ENCODE measurements at places on chromosomes 3 and 15.
A peak's percentile ranks its signal among the peaks of the same experiment; 100 is the strongest.

DNA sequence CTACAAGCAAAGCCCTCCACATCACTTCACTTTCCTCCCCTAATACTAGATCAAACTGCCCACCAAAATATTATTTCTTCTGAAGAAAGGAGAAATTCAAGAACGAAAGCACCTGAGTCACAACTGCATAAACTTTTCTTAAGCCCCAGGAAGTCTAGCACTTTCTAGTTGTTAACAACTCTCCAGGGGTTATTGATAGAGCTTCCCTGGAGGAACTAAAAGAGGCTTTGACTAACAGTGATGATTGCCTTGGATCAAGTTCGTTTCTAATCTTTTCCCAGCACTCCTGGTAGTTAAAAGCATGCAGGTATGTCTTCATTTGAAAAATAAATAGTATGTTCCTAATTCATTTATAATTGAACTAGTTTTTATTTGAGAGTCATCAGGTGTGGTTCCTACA, 917.0 kb downstream of the TUSC7 start:
- DNase-seq = no peak

GRCh38 chr3:31502803-31503221, 29.9 kb upstream of the STT3B start:
- DNase-seq = no peak

- no peak for DNase-seq
Measured at GRCh38 chr3:51966486-51966885, 768 bp downstream of the PCBP4 start.

- DNase-seq = no peak
Measured at GRCh38 chr3:45367453-45367871, 20.9 kb upstream of the LARS2 start.

DNA sequence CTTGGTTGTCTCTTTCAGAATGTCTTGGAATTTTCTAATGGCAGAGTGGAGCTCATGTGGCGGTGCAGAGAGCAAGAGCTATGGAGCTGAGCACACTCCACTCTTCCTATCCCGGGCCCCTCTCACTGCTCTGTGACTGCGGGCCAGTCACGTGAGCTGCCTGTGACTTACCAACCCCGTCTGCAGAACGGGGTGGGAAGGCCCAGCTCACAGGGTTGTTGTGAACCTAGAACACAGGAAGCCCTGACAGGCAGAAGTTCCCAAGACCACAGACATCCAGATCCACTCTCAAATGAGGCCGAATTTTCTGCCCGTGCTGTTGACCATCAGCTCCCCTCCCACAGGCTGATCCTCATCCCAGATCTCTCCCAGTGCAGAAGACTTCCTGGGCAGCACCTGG, 35.5 kb upstream of the PLXNA1 start:
- DNase-seq = no peak

DNA sequence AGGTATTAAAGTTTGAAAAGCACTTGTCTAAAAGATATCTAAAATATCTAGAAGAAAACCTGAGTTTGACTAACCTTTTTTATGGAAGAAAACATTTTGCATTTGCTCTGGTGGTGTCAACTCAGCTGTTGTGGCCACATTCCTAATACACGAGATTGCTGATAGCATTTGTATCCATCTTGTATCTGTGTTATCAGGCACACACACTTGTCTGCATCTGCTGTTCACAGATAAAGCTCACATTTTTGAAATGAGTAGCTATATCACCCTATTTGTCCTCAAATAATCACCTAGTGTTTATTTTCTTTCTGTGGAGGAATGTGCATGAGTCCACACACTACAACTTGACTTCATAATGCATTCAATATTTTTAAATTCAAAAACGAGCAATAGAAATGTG, 632.3 kb upstream of the NR2F2 start:
- DNase-seq = no peak

DNA sequence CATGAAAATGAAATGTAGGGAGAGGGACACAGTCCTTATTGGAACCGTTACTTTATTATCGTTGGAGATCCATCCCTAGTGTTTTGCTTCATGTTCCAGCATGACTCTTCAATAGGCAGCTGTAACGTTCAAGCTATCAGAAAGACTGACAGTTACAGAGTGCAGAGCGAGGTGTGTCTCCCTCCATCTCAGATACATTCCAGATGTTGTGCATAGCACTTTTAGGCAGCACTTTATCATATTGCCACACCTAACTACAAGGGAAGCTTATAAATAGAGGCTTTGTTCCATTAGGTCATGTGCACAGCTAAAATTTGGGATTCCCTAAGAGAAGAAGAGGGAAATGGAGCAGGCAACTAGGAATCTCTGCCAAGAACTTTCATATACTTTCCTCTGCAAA, 1009.6 kb downstream of the ROBO2 start:
- DNase-seq = no peak

DNA sequence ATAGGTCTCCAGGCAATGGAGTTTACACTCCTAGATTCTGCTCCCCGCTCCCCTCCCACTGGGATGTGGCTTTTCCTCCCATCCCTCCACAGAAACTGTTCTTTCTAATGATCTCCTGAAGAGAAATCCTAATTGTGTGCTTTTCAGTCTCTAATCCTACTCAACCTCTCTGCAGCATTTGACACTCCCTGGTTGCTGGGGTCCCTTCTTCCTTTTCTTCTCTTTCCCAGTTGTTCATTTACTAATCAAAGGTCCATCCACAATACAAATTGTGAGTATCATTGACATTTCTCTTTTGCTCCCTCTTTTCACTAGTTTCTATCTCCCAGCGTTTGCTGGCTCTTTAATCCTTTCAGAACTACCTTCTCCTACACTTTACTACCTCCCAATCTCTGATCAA, 6.5 kb upstream of the MYH15 start:
- no peak for DNase-seq

DNA sequence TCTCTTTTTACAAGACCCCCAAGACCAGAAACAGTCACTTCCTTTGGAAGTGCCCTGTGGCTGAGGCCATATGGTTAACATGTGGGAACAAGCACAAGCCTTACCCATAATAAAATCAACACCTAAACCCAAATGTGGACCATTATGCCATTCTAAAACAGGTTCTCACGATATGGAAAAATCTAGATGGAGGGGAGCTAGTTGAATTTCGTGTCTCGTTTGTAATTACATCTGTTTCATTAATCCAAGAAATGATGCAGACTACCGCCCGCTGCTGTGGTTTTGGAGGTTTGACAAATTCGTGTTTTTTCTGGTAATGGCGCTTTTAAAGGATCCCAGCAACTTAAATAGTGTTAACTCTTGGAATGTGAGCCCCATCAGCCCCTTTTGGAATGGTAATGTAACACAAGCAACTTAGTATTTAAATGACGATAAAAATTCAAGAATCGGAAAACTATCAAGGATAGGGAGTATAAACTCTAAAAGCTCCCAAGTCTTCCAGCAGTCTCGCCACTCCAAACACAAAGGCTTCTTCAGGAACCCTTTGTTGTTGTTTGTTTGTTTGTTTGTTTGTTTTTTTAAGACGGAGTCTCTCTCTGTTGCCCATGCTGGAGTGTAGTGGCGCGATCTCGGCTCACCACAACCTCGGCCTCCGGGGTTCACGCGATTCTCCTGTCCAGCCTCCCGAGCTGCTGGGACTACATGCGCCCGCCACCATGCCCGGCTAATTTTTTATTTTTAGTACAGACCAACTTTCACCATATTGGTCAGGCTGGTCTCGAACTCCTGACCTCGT, 1.1 kb downstream of the CNBP start:
- DNase-seq = peak; percentile 39

- no peak for DNase-seq
Measured at GRCh38 chr15:73352082-73352481, 16.7 kb downstream of the HCN4 start.
